ENCODE measurements at places on chromosomes 2 and 18.

DNA sequence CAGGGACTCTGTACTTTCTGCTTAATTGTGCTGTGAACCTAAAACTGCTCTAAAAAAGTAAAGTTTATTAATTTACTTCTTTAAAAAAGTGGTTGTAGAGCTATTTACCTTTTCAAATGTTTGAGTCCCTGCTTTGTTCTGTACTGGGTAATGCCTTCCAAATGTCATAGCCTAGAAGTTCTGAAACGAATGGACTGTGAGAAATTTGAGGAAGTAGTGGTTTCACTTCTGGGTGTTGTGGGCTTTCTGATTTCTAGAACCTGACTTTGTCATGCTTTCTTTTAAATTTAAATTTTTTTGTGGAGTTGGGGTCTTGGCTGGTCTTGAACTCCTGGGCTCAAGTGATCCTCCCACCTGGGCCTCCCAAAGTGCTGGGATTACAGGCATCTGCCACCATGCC, 44.6 kb downstream of the SMAD4 start:
- DNase-seq, result no peak

DNA sequence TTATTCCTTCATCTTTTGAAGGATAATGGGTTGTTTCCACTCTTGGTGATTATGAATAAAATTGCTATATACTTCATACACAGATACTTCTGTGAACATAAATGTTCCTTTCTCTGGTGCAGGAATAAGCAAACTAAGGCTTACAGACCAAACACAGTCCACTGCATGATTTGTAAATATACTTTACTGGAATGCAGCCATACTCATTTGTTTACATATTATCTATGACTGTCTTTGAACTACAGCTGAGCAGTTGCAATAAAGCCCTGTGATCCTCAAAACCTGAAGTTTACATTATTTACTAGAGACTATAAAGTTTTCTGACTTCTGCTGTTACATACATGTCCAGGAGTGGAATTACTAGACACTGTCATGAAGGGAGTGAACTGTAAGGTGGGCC, 381.0 kb upstream of the CNTNAP5 start:
- no peak for DNase-seq

- DNase-seq, result no peak
Measured at GRCh38 chr2:86358957-86359356, 21.5 kb upstream of the REEP1 start.

DNA sequence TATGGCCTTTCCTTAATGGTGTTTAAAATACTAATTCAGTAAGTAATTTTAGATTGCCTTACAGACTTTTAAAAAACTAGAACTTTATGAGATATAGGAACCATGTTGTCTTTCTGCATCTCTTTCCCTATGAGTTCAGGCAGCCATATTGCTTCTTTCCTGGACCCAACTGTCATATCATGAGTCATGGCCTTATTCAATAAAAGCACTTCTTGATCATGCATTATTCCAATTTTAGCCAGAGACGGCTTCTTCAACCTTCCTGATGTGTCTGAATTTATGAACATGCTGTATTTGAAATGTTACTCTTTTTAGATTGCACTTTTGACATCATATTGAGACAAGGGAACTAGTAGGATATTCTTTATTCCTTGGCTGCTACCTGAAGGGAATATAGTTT, 65.4 kb upstream of the MAP3K20 start:
- no peak for DNase-seq

GRCh38 chr2:10947446-10948187, 35.9 kb downstream of the KCNF1 start:
- no peak for DNase-seq

- no peak for DNase-seq
Measured at GRCh38 chr2:71536226-71536671, 82.9 kb downstream of the DYSF start.

GRCh38 chr18:10405816-10406663, 48.4 kb upstream of the APCDD1 start:
- peak; percentile 70 for DNase-seq

All from lung (tissue), 17 donors.